Naive thymus-derived CD4-positive, alpha-beta T cell (primary cell): ENCODE measurements at places on chromosomes 1 and 21.

GRCh38 chr1:187326557-187326956 lies 497.8 kb downstream of the PLA2G4A start:
- DNase-seq, result no peak

DNA sequence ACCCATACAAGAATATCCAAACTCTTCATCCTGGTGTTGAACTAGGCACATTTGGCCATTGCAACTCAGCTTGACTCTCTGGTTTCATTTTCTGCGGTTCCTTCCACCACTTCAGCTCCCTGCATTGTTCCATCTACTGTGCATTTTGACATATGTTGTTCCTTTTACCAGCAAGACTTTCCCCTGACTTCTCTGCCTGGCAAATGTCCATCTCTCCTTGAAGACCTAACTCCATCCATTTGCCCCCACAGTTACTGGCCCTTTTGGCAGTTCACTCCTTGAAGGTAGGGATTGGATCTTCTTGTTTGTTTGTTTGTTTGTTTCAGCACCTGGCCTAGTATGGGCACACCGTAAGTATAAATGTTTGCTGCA lies 8.7 kb downstream of the PADI2 start:
- no peak for DNase-seq

DNA sequence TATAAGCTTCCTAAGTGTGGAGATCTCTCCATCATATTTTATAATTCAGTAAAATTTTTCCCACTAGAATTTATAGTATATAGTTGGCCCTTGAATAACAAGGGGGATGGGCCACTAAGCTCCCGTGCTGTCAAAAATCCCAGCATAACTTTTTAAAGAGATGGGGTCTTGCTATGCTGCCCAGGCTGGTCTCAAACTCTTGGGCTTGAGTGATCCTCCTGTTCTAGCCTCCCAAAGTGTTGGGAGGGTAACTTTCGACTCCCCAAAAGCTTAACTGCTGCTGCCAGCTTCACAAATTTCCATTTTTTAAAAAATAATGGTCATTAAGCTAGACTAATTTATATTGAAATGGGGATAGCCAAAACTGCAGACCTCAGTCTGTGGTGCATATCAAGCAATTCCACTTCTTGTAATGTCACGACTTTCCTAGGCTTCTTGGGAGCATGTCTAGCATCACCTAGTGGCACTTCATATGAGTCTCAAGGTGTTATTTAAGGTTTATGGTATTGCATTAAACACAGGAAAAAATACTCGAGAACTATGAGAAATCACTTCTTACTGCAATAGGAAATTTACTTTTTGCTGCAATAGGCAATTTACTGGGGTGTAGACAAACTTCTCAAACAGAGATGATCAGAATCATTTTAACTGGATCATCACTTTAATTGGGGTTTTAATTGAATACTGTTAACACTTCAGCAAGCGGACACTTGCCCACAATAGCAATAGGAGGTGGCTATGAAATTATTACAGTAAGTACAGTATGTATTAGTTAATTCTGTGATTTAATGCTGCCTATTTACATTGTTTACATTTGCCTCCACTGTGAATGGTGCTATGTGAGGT lies 19.3 kb upstream of the ACTA1 start:
- DNase-seq, result no peak

GRCh38 chr1:31762726-31763670 lies 1.1 kb downstream of the ADGRB2 start:
- DNase-seq, result peak; percentile 67

DNA sequence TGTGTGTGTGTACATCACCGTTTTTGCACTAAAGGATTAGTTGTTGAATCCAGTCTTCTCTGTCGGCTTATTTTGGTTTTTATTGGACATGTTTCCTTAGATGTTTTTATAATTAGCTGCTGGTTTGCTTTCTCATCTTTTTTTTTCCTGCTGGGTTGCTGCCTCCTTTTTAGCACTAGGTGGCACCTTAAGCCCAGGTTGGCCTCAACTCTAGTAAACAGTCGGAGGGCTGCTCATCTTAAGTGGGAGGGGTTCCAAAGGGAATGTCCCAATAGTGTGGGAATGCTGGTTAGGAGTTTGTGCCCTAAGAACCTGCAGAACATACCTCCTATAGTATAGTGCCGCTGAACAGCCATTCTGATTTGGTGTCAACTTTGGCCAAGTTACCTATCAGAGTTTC lies 570.1 kb upstream of the CXADR start:
- DNase-seq, result no peak

GRCh38 chr1:160755911-160756848 lies 17.1 kb downstream of the SLAMF7 start:
- DNase-seq, result no peak

- DNase-seq, result no peak
Observed at GRCh38 chr1:5955479-5955977, 36.7 kb downstream of the NPHP4 start.

- DNase-seq, result no peak
Observed at GRCh38 chr1:246114369-246114768, 392.7 kb downstream of the SMYD3 start.

GRCh38 chr21:18403735-18404450 lies at the start of gene TMPRSS15:
TMPRSS15 (minus strand) TSS chr21:18403785; CDS start chr21:18403622, 163 bp downstream.
- no peak for DNase-seq

DNA sequence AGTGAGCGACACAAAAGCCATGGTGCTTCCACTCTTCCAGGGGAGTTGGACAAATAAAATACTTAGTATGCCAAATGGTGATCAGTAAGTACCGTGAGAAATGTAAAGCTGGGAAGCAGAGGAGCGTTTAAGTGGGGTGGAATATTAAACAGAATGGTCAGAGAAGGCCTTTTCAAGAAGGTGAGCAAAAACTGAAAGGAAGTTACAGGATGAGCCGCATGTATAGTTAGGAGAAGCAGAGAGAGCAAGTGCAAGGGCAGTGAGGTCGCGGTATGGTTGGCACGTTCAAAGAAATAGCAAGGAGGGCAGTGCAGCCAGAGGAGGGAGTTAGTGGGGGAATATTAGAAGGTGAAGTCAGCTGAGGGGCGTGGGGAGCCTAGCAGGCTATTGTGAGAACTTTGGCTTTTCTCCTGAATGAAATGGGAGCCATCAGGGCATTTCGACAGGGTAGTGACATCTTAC lies 748 bp upstream of the ATP6V0B start:
- DNase-seq, result no peak

DNA sequence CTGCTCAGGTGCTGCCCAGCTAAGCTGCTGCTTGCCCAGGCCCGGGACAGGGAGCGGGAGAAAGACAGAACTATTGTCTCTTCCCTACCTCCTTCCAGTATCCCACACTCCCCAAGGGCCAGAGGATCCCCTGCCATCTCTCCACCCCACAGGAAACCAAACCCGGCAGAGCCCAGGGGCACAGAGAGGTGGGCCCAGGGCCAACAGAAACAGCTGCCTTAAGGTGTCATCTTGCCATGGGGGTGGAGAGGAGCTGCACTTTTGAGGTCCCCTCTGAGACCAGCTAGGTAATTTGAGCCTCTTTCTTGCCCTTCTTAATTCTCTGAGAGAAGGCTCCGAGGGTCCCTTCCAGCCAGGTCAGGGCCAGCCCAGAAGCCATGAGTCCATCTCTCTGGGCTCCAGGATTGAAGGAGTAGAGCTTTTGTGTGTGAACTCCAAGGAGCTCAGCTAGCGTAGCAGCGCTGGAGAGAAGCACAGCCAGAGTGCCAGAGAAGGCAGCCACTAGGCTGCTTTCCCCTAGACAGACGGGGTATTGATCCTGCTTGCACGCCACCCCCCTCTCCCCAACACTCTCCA lies 9.7 kb upstream of the GPR61 start:
- no peak for DNase-seq

GRCh38 chr1:155990005-155990739 lies 11.8 kb upstream of the ARHGEF2 start:
- DNase-seq, result no peak

DNA sequence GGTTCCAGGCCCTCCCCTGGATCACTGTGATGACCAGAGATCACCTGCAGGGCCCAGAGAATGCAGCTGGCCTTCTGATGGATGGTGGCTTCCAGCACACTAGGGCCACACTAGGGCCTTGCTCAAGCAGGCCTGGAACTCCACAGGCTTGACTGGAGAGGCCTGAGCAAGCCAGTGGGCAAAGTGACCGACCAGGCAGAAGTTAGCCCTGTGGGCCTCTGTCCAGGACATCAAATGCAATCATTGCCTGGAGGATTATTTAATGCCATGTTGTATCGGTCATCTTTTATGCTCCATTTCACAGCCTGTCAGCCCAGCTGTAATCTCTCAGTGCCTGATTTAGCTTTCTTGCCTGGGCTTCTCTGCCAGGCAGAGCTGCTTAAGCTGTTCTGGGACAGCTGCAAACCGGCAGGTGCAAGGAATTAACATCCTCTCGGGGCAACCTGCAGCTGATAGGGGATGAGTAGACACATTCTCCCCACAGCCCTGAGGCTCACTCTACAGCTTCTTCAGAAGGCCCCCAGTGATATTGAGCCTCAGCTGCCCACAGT lies 17.7 kb downstream of the NENF start:
- DNase-seq, result no peak

GRCh38 chr1:119114786-119115185 lies 25.7 kb downstream of the WARS2 start:
- DNase-seq, result no peak

DNA sequence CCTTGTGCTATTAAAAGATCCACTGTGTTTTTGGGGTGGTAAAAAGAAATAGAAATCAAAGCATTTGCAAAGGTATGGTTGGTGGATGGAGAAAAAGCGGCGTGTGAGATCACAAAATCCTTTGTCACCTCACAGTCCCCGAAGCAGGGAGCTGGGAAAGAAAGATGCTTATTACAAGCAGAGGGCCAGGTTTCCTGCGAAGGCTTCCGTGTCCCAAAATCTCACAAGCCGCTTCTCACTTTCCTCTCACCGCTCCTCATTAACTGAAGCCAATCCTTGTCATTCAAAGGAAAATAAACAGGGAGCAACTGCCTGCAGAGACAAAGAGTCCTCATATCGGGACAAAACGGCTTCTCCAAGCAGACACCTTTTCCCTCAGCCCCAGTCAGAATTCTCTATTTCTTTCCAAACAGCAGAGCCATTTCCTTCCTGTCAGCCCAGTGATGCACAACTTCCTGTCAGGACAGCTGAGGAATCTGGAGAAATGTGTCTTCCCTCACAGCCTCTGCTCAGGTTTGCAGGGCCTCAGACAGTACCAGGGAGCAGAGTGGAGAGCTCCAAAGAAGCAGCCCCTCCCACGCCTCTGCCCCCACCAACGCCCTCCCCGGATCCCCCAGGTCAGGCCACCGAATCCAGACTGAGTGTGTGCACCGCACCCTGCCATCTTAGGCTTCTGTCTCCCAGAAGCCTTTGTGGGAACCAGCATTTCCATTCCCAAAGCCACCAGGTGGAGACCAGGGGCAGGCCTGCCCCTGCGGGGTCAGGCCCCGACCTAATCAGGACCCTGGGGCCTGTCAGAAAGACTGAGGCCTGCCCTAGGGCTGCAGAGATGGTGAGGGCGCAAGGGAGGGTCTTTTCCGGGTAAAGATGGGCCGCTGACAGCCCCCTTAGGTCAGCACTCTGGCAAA lies 29.6 kb downstream of the KCNN3 start:
- DNase-seq, result no peak

GRCh38 chr1:3312898-3313575 lies 141.4 kb upstream of the ARHGEF16 start:
- DNase-seq, result no peak

GRCh38 chr1:184028854-184029623 lies 8.5 kb downstream of the COLGALT2 start:
- no peak for DNase-seq

DNA sequence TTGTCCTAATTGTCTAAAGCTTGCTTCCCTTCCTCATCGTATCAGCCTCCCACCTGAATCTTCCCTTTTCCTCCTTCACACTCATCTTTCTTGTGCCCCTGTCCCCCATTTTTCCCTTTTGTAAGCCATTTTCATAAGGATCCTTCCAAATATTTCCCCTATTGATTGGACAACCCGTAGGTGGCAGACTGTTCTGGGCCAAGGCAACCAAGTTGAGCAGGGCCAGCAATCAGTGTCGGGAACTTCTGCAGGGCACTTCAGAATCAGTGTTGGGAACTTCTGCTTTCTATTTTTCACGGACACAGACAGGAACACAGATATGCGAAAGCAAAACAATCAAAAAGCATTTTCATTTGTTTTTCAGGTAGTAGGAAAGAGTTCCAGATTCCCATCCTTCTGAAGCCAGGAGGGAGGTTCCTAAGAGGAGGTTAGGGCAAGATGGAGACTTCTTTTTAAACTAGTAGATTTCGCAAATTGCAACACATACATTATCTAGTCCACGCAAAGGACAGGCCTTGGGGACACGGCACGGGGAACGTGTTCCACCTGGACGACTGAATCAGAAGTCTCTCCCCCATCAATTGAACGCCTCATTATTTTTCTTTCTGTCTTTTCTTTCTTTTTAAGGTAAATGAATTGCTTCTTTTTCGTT lies 691 bp upstream of the MPZL1 start:
- no peak for DNase-seq

- no peak for DNase-seq
Observed at GRCh38 chr1:94698356-94698755, 121.8 kb upstream of the SLC44A3 start.
